T-helper 2 cell treated with Interferon-gamma antibody and Interleukin-4, amounts not matched to agents 5 μg/mL and 100 μg/mL, for 36 hours (primary cell): ENCODE measurements at places on chromosomes 4 and X.

- DNase-seq, result no peak
Measured at GRCh38 chr4:160947653-160948052, 1216.1 kb downstream of the FSTL5 start.

- no peak for DNase-seq
Measured at GRCh38 chr4:19831644-19832285, 419.9 kb upstream of the SLIT2 start.

DNA sequence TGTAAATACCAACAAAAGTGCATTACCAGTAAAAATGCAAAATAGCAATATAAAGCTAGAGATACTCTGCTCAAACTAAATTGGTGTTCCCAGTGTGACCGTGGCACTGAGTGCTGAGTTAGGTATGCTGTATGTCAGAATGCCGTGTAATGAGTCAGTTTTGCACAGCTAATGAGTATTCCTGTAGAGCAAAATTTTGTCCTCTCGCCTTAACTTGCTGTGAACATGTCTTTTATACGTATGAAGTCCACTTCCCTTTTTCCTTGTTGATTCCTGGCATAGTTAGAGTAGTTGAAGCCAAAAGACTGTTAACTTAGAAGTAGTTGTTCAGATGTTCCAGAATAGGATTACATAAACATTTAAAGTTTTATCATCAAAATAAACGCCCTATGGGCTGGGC lies 11.5 kb downstream of the DCLK2 start:
- DNase-seq, result no peak

GRCh38 chrX:138723301-138723700 lies 11.8 kb upstream of the FGF13 start:
- DNase-seq, result no peak

DNA sequence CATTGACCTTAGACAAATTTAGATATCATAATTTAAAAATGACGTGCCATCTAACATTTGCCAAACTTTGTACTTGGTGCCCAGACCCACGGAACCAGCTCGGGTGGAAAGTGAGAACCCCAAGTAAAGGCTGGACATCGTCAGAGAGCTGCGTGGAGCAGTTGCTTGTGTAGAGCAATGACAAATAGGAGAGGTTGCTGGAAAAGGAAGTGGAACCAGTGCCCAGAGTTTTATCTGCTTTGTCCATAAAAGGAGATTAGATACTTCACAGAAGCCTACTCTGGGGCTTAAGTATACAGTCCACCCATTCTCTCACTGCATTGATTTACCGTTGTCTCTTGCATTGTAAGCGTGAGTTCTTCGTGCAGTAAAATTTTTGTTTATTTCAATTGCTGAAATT lies 5.4 kb upstream of the TBC1D1 start:
- no peak for DNase-seq

GRCh38 chr4:94468093-94468769 lies 16.5 kb downstream of the PDLIM5 start:
- DNase-seq, result no peak

DNA sequence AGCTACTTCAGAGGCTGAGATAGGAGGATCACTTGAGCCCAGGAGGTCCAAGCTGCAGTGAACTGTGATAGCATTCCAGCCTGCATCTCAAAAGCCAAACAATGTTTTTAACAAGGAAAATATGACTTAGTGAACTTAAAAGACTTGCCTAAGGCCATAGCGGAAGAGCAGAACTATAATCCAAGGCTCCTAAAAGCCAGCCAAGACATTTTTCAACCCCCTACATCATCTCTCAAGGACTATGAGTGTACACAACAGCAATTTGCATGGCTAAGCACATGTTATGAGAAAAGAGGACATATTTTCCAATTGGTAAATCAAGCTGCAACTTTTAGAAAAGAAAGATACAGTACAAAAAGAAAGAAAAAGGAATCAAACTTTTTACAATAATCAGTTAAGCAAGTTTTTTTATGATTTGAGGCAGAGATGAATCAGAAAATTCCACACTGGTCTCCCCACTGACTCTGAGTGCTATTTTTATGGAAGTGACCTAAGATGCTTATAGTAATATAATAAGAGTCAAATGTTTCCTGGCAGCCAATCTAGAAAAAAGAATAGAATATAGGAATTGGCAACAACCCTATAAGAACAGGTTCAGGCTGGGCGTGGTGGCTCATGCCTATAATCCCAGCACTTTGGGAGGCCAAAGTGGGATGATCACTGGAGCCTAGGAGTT lies 9.8 kb upstream of the ACOT9 start:
- no peak for DNase-seq

- no peak for DNase-seq
Measured at GRCh38 chrX:48713847-48714246, 17.3 kb downstream of the SUV39H1 start.

DNA sequence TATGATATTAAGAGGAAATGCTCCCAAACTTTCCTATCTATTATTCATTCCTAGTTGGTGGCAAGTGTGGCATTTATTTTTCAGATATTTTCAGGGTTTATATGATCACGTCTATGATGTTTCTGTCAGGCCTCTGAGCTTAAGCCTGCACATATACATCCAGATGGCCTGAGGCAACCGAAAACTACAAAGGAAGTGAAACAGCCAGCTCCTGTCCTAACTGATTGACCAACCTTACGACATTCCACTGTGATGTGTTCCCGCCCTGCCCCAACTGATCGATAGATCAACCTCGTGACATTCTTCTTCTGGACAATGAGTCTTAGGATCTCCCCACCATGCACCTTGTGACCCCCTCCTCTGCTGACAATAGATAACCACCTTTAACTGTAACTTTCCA lies 67.6 kb upstream of the CTSO start:
- DNase-seq, result no peak

- no peak for DNase-seq
Measured at GRCh38 chr4:42653626-42654560, 3.0 kb downstream of the ATP8A1 start.

DNA sequence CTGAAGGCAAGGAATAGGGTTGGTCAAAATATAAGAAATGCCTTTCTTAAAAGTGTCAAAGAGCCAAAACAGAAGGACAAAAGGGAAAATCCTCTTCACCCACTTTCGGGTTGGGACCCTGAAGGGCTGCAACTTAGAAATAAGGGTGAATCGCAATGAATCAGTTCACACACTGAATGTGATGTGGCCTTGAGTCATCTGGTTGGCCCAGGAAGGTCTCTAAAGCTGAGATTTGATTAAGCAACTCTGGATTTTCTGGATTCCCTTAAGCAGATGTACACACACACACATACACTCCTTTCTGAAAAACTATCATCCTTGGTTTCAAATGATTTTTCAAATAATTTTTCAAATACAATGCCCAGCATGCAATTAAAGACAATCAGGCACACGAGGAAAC lies 13.1 kb downstream of the TAB3 start:
- no peak for DNase-seq

DNA sequence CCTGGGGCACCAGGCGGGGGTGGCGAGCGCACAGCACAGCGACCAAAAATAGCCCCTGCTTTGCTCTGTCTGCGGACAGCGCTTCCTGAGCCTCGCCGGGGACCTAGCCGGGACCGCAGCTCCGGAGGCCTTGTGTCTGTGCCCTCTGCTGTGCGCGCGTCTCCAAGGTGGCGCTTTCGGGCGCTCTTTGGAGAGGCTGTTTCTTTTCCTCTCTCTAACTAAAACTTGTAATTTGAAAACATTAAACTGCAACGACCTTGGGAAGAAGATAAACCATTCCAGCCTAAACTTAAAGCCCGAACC lies 3.4 kb downstream of the ARX start:
- no peak for DNase-seq

DNA sequence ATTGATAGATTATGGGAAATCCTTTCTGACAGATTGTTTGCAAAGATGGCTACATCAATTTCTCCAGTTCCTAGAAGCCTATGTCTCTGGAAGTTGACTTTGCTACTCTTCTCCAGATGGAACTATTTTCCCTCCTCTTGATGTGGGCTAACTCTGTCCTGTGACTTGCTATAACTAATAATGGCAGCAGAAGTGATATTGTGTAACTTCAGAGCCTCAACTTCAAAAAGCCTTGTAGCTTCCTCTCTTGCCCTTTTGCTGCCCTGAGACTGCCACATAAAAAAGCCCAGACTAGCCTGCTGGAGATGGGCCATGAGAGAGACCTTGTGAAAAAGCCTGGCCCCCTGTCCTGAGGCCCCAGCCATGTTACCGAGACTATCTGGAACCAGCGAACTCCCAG lies 210.7 kb upstream of the SLC7A11 start:
- no peak for DNase-seq

DNA sequence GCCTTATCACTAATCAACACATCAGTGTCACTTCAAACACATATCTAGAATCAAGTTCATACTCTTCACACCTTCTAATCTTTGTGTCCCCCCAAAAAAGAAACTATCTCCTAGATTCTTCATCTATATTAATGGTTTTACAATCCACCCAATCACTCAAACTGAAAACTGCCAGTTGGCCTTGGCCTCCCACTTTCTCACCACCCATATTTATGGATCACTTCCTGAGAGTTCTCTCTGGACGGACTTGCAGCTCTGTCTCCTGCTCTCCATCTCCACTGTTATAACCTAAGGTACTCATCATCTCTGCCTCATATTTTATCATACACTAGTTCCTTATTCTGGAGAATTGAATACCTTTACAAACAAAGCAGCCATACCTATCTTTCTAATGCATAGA lies 106.1 kb upstream of the ATOH1 start:
- DNase-seq, result no peak

GRCh38 chr4:75542824-75543223 lies 13.0 kb upstream of the ODAPH start:
- no peak for DNase-seq

DNA sequence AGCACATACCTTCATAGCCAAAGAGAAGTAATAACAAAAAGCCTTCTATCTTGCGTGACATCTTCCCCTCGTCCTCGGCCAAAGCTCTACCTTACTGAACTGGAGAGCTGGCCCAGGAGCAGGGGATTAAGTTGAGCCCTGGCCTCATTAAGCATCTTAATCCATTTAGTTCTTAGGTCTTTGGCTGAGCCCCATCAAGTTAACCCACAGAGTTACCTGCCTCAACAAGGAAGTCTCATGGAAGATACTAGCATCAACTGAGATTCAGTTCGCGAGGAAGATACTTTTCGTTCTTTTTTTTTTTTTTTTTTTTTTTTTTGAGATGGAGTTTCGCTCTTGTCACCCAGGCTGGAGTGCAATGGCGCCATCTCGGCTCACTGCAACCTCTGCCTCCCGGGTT lies at the start of gene RS1:
TSS of gene RS1 (minus strand) at position 101 of the 400 bp plus-strand sequence. CDS start at position 61, 40 bp downstream.
- no peak for DNase-seq

GRCh38 chrX:123860983-123861382 lies 1.1 kb downstream of the XIAP start:
- DNase-seq, result no peak

DNA sequence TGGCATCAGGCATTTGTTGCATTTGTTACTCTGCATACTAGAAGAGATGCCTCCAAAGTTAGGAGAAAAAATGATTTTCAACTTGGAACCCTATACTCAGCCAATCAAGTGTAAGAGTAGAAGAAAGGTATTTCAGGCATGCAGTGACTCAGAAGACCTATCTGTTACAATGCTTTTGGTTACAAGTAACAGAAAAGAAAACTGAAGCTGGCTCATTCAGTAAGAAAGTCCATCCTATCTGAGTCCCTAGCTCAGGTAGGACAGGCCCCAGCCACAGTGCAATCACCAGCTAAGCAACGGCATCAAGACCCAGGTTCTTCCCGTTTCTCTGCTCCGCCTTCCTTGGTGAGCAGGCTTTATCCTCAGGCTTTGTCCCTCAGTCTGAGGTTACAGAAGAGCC lies 23.3 kb downstream of the MECP2 start:
- DNase-seq, result no peak

GRCh38 chrX:350534-351323 lies 32.1 kb upstream of the GTPBP6 start:
- no peak for DNase-seq

GRCh38 chr4:7907142-7907541 lies 32.5 kb downstream of the AFAP1 start:
- no peak for DNase-seq

DNA sequence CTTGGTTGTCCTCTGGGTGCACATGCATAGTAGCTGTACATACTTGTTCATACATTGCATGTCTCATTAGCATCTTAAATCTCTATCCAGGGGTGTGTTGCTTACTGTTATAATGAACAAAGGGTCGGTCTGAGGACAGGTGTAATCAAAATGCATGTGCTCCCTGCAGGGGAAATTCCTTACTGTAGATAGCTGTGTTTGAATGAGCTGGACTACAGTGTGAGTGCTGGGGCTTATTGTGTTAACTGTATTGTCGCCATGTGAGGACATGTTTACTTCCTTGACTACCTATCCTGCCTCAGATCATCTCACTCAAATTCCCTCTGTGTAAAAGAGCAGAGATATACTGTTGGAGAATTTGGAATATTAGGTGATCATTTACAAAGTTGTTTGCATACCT lies 98.7 kb downstream of the KLHL34 start:
- no peak for DNase-seq

DNA sequence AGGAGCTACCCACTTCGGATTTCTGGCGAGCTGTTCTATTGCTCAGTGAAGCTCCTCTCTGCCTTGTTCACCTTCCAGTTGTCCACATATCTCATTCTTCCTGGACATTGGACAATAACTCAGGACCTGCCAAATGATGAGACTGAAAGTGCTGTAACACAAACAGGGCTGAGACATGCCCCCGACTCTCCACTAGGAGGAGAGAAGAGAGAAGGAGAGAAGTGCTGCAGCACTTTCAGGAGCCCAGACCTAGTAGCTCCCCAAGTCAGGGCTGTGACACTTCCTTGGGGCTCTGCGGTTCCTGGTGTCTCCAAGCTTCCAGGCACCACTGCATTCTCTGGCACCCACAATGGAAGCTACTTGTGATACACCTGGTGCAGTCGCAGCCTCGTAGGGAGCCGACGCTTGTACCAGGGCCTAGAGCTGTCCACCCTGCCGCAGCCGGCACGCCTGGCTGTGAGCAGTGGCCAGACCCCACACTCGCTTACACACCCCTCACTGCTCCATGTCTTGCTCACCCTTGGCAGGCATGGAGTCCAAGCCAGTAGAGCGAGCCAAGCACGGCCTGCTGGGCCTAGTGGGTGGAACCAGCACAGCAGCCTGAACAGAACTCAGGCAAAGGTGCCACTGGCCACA lies 234.9 kb downstream of the TECRL start:
- no peak for DNase-seq

- no peak for DNase-seq
Measured at GRCh38 chr4:85637778-85638177, 162.8 kb downstream of the ARHGAP24 start.

DNA sequence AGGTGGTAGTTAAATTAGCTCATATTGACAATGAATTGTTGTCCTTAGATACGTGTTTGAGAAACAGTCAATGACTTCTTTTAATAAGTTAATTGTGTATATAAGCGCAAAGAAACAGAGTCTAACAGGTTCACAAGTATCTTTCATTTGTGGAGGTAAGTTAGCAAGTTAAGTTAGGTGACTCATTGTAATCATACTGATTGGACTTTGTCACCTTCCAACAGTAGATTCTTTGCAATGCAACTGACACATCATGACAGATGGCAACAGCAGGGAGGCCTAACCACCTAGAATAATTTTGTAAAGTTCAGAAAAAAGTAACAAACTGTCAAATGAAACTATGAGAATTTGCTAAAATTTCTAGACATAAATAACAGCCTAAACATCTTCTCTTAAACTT lies 207.6 kb upstream of the PITX2 start:
- no peak for DNase-seq

GRCh38 chr4:174654634-174655033 lies 132.3 kb upstream of the HPGD start:
- DNase-seq, result no peak
